Astrocyte of the spinal cord (primary cell): ENCODE measurements at places on chromosomes 5 and 9.

GRCh38 chr5:134887593-134888159 is 13.5 kb downstream of the TXNDC15 start:
- no peak for DNase-seq

DNA sequence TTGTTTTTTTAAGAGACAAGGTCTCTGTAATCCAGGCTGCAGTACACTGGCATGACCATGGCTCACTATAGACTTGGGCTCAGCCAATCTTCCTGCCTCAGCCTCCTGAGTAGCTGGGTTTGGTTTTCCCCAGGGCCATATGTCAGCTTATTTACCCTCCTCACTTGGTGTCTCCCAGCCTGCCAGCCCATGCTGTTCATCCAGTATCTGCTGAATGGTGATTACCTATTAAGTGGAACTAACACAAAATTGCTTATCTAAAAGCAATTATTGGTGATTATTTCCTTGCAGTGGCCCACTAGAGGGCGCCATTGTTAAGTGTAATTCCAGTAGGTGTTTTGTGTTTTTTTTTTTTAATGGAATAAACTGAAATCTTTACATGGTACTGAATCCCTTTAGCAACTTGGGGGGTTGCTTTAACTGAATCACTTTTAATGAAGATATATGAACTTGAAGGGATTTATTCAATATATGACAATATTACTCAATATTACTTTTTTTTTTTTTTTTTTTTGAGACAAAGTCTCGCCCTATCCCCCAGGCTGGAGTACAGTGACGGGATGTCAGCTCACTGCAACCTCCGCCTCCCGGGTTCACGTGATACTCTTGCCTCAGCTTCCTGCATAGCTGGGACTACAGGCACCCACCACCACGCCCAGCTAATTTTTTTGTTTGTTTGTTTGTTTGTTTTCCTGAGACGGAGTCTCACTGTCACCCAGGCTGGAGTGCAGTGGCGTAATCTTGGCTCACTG is 13.8 kb downstream of the EXOSC2 start:
- DNase-seq, result peak; percentile 74

- peak; percentile 39 for DNase-seq
Observed at GRCh38 chr9:37300620-37301019, 121.9 kb upstream of the GRHPR start.

- no peak for DNase-seq
Observed at GRCh38 chr9:35105571-35106342, 2.8 kb upstream of the STOML2 start.

DNA sequence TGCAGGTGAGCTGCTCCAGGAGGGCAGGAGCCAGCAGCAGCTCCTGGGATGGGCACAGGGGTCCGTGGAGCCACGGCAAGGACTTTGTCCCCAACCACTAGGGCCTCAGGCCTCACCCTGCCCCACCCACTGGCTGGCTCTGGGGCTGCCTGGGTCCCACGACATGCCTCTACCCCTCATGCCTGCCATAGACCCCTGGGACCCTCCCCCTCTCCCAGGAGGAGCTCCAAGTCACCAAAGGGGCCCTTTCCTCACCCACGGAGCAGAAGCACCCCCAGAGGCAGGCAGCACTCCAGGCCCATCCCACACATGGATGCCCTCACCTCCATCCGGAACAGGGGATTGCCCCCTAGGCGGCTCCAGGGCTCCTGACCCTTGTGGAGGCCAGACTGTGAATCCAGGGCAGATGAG is 6.5 kb downstream of the ABCA2 start:
- no peak for DNase-seq

DNA sequence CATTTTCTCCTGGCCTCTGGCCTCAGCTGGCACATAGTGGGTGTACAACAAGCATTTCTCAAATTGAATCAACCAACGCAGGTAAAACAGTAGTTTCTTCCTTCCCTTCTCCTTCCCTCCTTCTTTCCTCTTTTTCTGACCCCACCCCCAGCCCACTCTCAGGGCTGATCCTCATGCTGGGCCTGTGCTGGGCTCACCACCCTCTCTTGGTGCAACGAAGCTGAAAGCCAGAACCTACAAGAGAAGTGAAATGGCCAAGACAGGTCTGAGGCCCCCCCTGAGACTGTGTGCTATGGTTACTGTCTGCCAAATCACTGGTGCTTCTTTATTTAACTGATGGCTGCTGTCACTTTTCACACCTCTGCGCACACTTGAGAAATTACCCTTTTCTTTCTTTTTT is 53.0 kb upstream of the BOD1 start:
- DNase-seq, result no peak

DNA sequence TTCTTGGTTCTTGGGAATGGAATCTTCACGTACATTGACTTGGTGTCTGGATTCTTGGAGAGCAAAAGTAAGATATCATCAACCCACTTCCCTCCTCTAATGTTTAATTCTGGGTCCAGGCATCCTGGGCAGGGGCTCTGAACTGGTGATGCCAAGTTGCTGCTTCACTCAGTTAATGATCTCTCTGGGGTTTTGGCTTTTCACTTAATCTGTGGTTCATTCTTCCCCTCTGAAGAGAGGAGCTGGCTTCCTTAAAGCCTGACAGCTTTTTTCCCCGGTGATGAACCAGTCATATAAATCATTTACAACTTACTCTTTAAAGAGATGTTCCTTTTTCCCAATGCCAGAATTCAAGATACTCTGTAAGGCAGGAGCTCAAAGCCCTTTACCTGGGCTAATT is 65.9 kb downstream of the ARHGAP26 start:
- DNase-seq, result no peak

DNA sequence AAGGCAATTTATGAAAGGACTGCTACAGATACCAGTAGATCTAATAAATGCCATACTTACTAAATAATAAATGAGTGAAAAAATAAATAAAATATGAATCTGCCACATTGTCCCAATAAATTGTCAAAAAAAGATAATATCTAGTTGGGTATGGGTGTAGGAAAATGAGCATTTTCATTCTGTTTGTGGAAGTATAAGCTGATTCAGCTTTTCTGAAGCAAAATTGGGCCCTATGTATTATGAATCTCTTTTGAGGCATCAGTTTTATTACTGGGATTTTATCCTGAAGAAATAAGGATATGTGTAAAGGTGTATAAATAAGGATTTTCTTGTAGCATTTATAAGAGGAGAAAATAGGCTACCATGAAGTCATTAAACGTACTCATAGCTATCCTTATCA is 46.1 kb downstream of the CAVIN4 start:
- no peak for DNase-seq

GRCh38 chr5:53694520-53695022 is 134.1 kb downstream of the NDUFS4 start:
- DNase-seq, result no peak

DNA sequence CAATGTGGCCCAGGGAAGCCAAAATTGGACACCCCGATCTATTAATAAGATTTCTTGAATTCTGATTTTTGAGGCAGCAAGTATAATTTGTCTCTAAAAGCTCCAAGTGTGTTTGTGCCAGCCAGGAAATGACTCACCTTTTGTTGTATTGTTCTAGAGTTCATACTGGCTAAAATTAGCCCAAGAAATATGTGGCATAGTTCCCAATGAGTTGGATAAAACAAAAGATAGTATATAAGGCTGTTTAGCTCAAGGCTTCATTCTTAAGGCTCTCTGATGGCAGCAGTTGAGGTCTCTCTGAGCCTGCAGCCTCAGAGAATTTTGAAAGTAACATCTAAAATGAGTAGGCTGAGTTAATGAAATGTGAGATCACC is 21.6 kb downstream of the HMGXB3 start:
- peak; percentile 89 for DNase-seq

- peak; percentile 40 for DNase-seq
Observed at GRCh38 chr9:120852240-120853010, 9.7 kb upstream of the PSMD5 start.

DNA sequence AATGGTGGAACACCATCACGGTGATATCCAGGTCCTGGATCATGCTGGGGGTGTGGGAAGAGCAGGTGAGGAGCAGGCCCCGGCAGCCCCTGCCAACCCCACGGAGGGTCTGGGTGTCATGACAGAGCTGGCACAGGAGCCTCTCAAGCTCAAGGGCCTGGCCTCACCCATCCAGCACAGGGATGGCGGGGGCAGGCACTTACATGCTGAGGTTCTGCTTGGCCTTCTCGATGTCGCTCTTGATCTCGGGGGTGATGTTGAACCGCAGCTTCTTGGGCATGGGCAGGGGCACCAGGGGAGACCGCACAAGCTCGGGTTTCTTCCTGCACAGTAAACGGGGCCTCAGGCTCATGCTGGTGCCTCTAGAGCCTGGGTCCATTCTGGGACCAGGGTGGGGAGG is 12.3 kb downstream of the CRAT start:
- DNase-seq, result no peak

DNA sequence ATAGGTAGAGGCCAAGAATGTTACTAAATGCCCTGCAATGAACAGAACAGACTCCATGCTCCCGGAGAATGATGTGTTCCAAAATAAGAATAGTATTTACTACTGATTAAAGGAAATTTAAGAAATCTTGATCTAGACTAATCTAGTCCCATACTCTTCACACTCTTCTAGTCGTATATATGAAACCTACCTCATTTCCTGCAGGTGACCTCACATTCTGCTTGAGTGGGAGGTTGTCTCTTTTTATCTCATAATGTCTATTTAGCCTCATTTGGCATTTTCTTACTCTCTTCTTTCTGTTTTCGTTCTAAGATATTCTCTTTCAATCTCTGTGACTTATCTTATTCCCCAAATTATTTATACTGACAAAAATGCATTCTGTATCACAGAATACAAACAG is 9.2 kb upstream of the SHOC1 start:
- DNase-seq, result no peak

- no peak for DNase-seq
Observed at GRCh38 chr9:31774571-31774970, 609.9 kb upstream of the ACO1 start.

- DNase-seq, result no peak
Observed at GRCh38 chr9:33220681-33221567, 19.0 kb upstream of the SPINK4 start.

DNA sequence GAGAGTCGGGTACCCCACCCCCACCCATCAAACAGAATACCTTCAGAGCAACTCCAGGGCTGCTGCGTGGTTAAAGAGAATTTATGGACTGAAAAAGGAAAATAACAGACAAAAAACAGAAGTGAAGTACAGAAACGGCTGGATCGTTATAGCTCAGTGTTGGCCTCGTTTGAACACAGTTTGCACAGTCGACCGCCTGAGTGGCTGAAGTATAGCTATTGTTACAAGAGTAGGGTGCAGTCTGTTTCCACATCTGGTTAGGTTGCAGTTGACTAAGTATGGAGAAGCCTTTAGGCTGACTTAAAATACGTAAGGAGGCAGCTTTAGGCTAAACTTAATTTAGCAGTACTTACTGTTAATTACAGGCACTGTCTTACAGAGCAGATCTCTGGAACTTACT is 121.2 kb downstream of the GCNT1 start:
- DNase-seq, result no peak

GRCh38 chr5:44881266-44881665 is 72.5 kb downstream of the MRPS30 start:
- DNase-seq, result no peak

DNA sequence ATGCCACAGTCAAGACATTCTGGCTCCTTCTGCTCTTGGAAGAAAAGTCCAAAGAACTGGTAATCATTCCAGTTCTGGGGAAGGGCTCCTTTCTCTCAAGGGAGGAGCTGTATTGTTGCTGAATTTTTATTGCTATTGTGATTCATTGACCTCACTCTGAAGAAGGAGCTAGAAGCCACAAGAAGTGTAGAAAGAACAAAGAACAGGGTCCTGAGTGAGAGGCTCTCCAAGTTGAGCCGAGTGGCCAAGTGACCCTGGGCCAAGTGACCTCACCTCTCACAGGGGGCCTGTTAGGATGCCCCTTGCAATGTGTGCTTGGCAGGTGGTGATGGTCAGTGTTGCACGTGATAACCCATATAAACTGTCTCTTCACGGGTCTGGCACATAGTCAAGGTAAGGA is 173.3 kb downstream of the FGF18 start:
- no peak for DNase-seq

DNA sequence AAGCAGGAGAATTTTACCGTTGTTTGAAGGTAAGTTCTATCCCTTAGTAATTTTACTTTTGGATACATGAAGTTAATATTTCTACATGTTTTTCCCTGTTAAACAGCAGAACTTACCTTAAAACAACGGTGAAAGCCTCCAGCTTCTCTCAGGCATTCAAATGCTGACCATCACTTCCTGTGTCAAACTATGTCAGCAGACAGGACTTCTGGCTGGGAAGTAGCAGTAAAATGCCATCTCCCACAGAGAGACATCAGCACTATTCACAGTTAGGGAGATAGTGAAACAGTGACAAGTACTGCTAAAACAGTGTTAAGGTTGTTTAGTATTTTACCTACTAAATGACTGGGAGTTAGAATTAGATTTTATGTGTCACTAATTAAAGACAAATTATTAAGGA is 34.2 kb upstream of the GOLGA1 start:
- peak; percentile 23 for DNase-seq

- peak; percentile 51 for DNase-seq
Observed at GRCh38 chr5:146878476-146879172, at the start of gene PPP2R2B. TSS of gene PPP2R2B (minus strand) at chr5:146878757.

- no peak for DNase-seq
Observed at GRCh38 chr5:56746553-56747339, 68.6 kb upstream of the MAP3K1 start.

- DNase-seq, result no peak
Observed at GRCh38 chr5:56918054-56918453, 8.7 kb downstream of the SETD9 start.

DNA sequence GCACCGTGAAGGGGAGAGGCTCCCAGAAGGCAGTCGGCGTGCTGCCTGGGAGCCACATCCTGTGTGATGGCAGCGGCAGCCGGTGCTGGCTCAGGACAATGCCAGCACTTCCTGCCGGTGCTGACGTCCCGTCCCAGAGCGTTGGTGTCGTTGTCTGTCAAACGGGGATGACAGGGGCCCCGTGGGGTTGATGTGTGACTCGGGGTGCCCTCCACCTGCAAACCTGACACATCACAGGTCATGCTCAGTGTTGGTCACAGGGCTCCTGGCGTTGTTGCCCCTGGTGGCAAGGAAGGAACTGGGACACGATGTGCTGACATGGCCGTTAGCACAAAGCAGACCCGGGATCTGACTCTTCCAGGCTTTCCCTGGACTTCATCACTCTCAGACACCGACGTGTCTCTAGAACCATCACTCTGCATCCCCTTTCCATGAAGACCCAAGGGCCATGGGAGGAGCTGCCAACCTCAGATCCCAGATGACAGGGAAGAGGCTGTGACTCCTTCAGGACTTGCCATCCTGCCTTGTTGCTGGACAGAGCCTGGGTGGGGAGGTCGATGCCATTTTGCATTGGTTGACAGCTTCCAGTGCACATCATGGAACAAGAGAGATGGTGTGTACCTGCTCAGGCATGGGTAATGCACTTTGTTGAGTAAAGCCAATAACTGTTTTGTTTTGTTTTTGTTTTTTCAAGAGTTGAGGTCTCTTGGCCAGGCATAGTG is 21.5 kb downstream of the PLPP7 start:
- no peak for DNase-seq

DNA sequence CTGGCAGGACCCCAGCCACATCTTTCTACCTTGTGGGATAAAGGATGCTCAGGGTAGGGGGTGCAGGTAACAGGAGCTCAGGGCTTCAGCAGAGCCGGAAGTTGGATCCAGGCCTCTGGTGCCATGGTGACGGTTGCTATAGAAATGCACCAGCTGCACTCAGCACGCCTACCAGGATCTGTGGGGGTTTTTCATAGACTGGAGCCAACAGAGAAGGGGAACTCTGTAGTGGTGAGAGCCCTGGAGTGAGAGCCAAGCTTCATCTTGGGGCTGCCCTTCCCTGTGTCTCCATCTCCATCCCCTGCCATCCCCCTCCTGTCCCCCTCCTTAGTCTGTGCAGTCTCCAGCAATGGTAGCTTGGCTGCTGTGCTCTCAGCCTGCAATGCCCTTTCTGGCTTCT is 27.5 kb upstream of the BOD1 start:
- DNase-seq, result no peak
